Central memory CD8-positive, alpha-beta T cell (primary cell): ENCODE measurements at places on chromosomes 6 and 20.

DNA sequence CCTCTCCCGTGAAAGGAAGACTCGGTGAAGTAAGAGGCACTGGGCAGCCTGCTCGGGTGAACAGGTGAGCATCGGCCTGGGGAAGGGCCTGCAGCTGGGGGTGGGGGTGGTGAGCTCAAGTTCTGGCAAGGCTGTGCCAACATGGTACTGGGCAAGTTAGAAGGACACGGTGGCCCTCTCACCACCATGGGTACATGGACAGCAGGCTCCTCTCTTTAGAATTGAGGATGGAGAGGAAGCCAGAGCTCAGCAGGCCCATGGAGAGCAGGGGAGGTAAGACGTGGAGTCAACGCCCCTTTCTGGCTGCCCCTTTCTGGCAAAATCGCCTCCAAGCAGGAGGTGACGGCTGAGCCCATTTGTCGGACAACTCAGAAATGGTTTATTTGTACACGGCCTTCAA lies 135.6 kb downstream of the ANKRD60 start:
- no peaks in the 10 kb centered on the region for H3K36me3 ChIP-seq
- no peak overlapping the region for H3K27ac ChIP-seq
- DNase-seq, result no peak

GRCh38 chr6:164665328-164665727 lies 644.1 kb downstream of the C6orf118 start:
- no peaks in the 10 kb centered on the region for H3K27me3 ChIP-seq
- no peak for DNase-seq
- H3K36me3 ChIP-seq, result no peaks in the 10 kb centered on the region
- H3K27ac ChIP-seq, result no peak overlapping the region
- no peaks in the 10 kb centered on the region for H3K4me1 ChIP-seq

DNA sequence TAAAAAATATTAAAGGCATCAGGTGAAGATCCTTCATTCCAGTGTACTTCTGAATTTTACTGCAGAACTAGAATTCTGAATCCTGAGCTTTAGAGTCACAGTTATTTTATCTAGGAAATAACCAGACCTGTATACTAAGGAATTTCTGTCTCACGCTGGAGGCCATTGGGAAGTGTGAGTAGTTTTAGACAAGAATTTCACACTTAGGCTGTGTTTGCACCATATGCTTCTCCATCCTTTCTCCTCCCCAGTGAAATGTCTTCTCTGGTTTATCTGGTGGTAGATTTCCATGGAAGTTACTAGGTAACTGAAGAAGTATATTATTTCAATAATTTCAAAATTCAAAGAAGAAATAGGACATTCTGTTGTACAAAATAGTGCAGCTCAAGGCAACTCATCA lies 83.1 kb downstream of the SLC35F1 start:
- H3K27me3 ChIP-seq, result peaks cover 60% of the 10 kb centered on the region
- no peak overlapping the region for H3K27ac ChIP-seq
- peaks cover 2% of the 10 kb centered on the region for H3K36me3 ChIP-seq
- DNase-seq, result no peak
- no peak overlapping the region for H3K4me3 ChIP-seq

DNA sequence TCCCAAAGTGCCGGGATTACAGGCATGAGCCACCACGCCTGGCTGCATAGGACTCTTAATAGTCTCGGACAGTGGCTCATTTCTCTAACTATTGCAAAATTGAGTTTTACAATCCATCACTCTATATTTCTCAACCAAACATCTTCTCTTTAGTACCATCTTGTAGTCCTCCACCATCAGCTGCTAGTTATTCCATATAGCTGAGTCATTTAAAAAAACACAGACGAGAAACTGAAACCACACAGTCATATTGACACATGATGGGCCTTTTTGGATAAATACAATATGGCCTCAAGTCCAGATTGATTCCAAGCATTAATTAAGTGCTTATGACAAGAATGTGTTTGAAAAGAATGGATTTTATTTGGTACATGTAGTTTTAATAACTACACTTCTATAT lies 599.1 kb downstream of the MEI4 start:
- H3K4me1 ChIP-seq, result no peaks in the 10 kb centered on the region
- H3K27ac ChIP-seq, result no peak overlapping the region
- H3K4me3 ChIP-seq, result no peak overlapping the region
- no peaks in the 10 kb centered on the region for H3K36me3 ChIP-seq
- DNase-seq, result no peak
- no peaks in the 10 kb centered on the region for H3K27me3 ChIP-seq

DNA sequence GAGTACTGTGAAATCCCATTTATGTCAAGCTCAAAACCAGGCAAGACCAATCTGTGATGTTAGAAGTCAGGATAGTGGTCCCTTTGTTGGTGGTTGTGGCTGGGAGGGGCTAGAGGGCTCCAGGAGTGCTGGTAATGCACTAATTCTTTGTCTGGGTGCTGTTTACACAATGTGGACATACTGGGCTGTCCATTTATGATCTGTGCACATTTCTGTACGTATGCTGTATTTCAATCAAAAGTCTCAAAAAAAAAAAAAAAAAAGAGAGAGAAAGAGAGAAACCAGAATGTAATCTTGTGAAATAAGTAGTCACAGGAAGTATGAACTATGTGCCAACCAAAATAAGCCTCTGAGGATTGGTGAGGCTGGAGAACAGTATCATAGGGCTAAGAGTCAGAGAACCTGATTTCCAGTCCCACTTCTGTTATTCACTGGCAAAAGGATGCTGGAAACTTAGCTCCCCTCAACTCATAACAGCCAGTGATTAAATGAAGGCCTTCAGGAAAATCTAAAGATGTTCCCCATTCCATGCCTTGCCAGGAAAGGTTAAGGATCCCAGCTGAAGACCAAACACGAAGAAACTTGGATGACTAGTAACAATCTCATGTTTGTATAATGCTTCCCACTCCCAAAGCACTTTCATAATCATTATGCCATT lies 19.6 kb upstream of the TRAM2 start:
- DNase-seq, result no peak
- no peak overlapping the region for H3K4me3 ChIP-seq
- H3K27ac ChIP-seq, result no peak overlapping the region
- no peaks in the 10 kb centered on the region for H3K36me3 ChIP-seq
- no peaks in the 10 kb centered on the region for H3K4me1 ChIP-seq
- H3K27me3 ChIP-seq, result peaks cover 13% of the 10 kb centered on the region

DNA sequence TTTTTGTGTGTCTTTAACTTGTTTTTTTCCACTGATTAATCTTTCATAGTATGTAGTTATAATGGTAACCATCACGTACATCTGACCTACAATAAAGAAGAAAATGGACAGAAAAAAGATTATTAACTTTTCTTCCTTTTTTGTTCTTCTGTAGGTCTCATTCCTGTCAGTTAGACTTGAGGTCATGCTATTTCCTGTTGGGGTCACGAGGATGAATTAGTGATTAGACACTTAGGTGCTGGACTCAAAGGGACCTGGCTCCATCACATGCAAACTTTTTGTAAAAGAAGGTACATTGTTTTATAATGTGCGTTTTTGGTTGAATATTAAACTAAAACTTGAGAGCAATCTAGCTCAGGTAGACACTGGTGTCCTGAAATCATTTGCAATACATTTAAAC lies 14.8 kb downstream of the MARCKS start:
- no peak overlapping the region for H3K27ac ChIP-seq
- H3K27me3 ChIP-seq, result peaks cover 48% of the 10 kb centered on the region
- no peak overlapping the region for H3K4me3 ChIP-seq
- peaks cover 8% of the 10 kb centered on the region for H3K4me1 ChIP-seq
- peaks cover 1% of the 10 kb centered on the region for H3K36me3 ChIP-seq

DNA sequence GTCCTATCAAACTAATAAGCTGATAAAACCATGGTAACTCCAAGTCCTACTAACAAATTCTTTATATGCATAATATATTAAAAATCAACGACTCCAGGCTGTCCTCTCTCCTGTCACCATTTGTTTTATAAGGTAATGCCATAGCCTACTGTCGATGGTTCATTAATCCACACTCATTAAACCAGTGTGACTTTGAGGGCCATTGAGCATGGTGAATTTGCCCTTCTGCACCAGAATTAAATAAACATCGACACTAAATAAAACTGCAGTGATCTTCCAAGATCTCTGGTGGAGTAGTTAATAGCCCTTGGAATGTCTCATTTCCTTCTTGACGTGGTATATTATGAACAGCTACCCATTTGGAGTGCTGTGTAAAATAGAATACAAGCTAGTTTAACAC lies 358.5 kb downstream of the CBLN4 start:
- no peak overlapping the region for H3K4me3 ChIP-seq
- DNase-seq, result no peak
- H3K27ac ChIP-seq, result no peak overlapping the region
- H3K27me3 ChIP-seq, result no peaks in the 10 kb centered on the region
- H3K36me3 ChIP-seq, result no peaks in the 10 kb centered on the region

GRCh38 chr6:36912586-36912985 lies 26.8 kb downstream of the C6orf89 start:
- peaks cover 17% of the 10 kb centered on the region for H3K36me3 ChIP-seq
- peaks cover 22% of the 10 kb centered on the region for H3K4me1 ChIP-seq
- peak; percentile 34 for DNase-seq
- H3K27ac ChIP-seq, result peak overlapping the region; percentile 87
- no peaks in the 10 kb centered on the region for H3K27me3 ChIP-seq

DNA sequence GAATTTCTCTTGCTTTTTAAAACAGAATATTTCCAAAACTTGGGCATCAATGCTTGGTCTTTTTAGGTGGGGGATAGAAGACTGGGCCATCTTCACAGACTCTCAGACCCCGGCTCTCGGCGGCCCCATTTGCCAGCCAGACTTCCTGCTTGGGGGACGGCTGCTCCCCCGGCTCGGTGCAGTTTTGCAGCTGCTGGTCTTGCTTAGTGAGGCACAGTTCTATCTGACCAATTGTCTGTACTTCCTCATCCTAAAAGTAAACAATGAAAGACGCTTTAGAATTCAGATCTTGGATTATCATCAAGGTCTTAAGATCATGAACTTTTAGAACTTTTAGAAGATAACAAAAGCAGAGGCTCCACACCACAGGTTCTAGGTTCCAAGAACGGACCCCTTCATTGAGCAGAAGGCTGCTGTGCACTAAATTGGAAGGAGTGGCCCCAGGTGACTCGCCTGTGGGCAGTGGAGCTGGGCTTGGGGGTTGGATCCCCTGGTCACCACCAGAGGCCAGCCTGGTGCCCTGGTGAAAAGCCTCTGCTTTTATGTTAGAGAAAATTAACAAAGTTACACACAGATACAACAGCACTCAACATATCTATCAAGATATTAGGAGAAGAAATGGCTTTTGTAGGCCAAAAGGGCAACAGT lies 26.7 kb downstream of the RNASET2 start:
- H3K4me1 ChIP-seq, result peaks cover 29% of the 10 kb centered on the region
- no peak overlapping the region for H3K4me3 ChIP-seq
- peaks cover 24% of the 10 kb centered on the region for H3K36me3 ChIP-seq
- DNase-seq, result no peak

- no peaks in the 10 kb centered on the region for H3K27me3 ChIP-seq
- no peak overlapping the region for H3K4me3 ChIP-seq
- no peak overlapping the region for H3K27ac ChIP-seq
Measured at GRCh38 chr20:63915471-63915870, 20.5 kb downstream of the DNAJC5 start.

DNA sequence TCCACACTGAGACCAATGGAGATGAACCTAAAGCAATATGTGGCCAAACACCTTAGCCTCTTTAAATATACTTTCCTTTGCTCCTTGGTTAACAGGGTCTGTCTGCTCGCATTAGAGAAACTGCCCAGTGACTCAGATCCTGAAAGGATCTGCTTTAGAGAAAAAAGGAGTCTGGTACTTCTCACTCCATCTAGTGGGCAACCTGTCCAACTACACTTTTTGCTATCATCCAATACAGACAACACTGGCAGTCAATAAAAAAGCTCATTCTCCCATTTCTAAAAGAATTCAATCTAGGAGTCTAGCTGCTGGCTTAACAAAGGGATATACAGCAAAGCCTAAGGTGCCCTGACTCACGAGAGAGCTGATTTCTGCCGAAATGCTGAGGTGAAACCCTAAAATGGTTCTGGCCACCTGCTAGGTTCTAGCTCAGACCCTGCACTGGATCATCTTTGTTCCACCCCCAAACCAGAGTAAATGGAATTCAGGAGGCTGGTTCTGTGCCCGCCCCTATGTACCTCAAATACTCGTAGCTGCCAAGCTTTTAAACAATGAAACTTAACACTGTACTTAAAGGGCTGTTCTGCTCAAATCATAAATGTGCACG lies 11.5 kb downstream of the GNL1 start:
- peaks cover 33% of the 10 kb centered on the region for H3K4me1 ChIP-seq
- H3K36me3 ChIP-seq, result peaks cover 23% of the 10 kb centered on the region
- peak overlapping the region; percentile 46 for H3K4me3 ChIP-seq
- no peaks in the 10 kb centered on the region for H3K27me3 ChIP-seq
- DNase-seq, result no peak

DNA sequence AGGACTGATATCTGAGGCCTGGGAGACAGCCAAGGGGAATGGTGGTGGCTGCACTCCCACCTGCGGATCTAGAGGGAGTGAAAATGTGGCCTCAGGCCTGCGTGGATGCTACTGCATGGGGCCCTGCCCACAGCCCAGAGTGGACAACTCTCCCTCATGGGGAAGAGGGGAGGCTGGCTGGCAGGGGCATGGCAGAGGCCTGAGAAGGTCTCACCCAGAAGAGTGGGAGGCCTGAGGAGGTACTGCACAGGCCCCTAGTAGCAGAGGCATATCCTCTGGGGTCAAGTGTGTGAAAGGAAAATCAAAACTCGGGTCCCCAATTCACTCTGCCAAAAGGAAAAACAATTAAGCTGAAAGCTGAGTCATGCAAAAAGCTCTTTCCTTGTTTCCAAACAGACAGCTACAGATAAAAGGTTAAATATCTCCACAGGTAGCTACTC lies 158.2 kb downstream of the AKAP7 start:
- H3K27me3 ChIP-seq, result no peaks in the 10 kb centered on the region
- no peaks in the 10 kb centered on the region for H3K36me3 ChIP-seq
- H3K4me1 ChIP-seq, result peaks cover 6% of the 10 kb centered on the region
- no peak overlapping the region for H3K4me3 ChIP-seq
